ENCODE measurements at places on chromosomes 3 and 15.

- no peak for DNase-seq
Measured at GRCh38 chr3:157501863-157502262, 1.4 kb downstream of the VEPH1 start.

- no peak for DNase-seq
Measured at GRCh38 chr3:166569589-166569988, 732.4 kb upstream of the BCHE start.

GRCh38 chr3:134847349-134847748, 52.3 kb downstream of the EPHB1 start:
- DNase-seq, result no peak

DNA sequence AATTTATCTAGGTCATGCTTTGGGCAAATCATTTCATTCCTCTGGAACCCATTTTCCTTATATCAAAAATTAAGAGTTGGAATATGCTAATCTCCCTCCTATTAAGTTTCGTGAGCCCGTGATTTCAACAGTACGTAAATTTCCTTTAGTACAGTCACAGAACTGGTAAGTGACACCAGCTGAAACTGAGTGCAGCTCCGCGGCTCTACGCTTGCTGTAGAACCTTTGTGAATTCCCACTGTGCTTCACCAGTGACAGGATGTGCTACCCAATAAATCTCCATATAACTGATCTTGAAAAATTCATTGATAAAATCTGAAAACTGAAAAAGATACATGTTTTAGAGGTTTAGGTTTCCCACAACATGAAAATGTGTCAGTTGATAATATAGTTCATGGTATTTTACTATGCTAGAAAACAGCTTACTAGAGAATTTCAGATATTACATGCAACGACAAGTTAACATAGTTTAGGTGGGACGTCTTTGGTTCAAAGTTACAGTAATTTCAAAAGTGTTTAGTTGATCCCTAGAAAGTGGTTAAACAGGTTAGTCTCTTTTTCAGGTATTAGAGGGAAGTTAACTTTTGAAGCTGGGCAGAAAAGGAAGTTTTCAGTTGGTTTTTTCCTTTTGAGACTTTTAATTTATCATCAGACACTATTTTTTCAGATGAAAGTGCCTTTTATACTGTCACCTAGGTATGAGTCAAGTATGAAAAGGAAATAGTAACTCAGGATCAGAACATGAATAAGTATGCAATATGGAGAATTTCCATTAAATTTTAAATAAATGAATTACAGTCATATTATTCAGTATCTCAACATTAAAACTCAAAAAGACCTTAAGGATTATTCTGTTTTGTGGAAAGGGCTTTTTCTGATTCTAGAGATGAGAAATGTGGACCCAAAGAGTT, 57.0 kb downstream of the PPARG start:
- no peak for DNase-seq

- no peak for DNase-seq
Measured at GRCh38 chr15:82093774-82094211, 48.0 kb upstream of the MEX3B start.

DNA sequence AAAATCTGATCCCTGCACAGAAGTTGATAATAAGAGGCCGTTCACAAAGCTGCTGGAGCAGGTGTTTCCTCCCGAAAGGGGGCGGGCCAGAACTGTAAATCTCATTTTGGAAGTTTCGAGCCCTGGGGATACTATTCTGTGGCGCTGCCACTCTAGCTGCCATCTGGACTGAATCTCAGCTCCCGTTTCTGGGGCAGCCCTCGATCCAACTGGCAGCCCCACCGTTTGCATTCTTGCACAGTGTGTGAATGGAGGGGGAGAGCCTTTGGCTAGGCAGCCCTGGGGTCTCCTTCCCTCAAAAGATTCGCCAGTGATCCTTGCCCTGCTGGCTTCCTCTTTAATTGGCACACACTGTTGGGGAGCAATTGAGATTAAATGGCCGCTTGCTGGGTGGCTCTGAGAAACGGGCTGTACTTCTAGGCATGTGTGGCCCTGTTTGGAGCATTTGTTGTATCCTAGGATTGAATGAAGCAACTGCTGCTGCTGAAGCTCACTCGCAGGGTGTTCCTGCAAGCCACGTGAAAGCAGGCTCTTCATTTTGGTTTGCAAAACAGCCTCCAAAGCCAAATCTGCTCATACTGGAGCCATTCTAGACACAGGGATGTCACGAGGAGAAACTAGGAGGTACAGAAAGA, 57.2 kb upstream of the TOPAZ1 start:
- no peak for DNase-seq

GRCh38 chr3:10361375-10361774, 40.5 kb upstream of the SEC13 start:
- DNase-seq, result no peak

- no peak for DNase-seq
Measured at GRCh38 chr15:48384616-48385015, 53.4 kb downstream of the DUT start.

GRCh38 chr3:96070678-96071077, 743.7 kb upstream of the EPHA6 start:
- DNase-seq, result no peak

DNA sequence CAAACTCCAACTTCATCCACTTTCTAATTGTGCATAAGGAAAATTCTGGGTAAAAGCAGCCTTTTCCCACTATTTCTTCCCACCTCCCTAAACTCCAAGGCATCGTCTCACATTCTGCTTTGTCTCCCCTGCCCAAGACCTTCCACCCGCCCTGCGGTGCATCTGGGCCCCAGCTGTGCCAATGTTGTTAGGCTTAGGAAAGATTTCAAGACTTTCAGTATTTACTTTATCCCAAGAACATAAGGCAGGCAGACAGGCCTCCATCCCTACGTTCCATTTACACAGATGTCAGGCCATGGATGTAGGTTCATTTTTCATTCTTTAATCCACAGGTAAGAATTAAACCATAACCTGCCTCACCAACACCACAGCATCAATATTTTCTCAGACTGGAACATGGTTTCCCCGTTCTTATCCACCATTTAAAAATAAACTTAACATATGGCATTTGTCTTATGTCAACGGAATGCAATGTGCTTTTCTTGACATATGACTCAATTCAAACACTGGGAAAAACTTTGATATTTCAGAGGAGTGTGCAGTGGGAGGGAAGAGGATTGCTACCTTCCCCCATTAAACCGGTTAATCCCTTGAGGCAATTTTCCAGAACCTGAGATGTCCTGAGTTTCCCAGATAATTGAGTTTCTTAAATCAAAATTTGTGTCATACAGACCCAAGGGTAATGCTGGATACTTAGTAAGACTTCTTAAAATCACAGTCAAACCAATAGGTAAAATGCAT, 238.0 kb upstream of the LRIG1 start:
- DNase-seq, result no peak

- DNase-seq, result no peak
Measured at GRCh38 chr3:126448893-126449180, 26.9 kb downstream of the ZXDC start.

- DNase-seq, result no peak
Measured at GRCh38 chr3:134608771-134609435, 41.9 kb downstream of the KY start.

GRCh38 chr3:60064210-60065178, 1014.7 kb upstream of the CFAP20DC start:
- DNase-seq, result no peak

DNA sequence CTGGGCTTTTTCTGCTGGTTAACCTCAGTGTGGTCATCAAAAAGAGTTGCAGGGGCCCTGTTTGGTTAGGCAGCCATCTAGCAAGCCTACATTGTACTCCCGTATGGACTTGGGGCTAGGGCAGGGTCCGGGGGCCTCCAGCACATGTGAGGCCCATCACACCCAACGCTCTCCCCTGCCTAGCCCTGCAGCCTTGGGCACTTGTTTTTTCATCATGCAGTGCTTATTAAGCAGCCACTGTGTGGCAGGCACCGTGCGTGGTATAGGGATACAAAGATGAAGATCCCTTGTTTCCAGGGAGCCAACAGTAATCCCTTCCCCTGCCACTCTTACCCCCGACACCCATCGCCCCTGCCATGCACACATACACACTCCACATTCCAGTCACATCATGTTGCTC, 14.2 kb downstream of the MRAS start:
- DNase-seq, result no peak

DNA sequence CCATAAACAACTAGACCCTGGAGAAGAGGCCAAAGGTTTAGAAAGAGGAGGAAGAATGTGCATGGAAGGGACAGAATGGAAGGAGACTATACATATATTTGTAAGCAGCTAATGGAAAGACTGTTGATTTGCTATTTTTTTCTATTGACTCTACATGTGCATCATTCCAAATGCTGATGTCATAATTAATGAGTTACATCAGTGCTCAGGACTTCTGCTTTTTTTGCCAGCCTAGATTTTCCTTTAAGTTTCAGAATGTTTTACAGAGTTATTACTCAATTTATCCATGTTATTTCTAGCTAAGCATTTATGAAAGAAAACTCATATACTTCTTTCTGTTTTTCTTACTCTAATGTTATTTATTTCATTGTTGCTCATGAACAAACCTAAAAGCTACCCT, 62.6 kb upstream of the VGLL3 start:
- DNase-seq, result no peak

DNA sequence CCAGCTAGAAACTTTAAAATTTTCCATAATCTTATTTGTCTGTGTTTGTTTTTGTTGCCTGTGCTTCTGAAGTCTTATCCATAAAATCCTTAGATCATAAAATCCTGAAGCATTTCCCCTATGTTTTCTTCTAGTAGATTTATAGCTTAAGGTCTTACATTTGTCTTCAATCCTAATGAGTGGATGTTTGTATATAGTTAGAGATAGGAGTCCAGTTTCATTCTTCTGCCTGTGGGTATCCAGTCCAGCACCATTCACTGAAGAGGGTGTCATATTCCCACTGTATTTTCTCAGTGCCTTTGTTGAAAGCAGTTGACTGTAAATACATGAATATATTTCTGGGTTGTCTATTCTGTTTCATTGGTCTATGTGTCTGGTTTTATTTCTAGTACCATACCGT, 44.8 kb upstream of the SPSB4 start:
- DNase-seq, result no peak

DNA sequence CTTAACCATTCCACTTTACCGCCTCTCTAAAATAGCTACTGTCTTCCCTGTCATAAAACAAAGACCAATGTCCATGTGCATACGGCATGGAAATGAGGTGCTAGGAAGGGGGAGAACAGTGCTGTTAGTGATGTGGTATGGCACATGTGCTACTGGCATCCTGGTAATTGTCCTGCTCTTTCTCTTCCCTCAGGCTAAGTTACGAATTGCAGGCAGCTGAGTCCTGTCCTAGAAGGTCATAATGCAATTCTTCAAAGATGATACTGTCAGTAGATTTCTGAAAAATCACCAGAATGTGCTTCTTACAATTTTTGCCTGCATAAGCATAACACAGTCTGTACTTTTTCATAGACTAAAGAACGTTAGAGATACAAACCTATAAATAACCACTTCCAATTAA, 216.8 kb downstream of the RSL24D1 start:
- no peak for DNase-seq

DNA sequence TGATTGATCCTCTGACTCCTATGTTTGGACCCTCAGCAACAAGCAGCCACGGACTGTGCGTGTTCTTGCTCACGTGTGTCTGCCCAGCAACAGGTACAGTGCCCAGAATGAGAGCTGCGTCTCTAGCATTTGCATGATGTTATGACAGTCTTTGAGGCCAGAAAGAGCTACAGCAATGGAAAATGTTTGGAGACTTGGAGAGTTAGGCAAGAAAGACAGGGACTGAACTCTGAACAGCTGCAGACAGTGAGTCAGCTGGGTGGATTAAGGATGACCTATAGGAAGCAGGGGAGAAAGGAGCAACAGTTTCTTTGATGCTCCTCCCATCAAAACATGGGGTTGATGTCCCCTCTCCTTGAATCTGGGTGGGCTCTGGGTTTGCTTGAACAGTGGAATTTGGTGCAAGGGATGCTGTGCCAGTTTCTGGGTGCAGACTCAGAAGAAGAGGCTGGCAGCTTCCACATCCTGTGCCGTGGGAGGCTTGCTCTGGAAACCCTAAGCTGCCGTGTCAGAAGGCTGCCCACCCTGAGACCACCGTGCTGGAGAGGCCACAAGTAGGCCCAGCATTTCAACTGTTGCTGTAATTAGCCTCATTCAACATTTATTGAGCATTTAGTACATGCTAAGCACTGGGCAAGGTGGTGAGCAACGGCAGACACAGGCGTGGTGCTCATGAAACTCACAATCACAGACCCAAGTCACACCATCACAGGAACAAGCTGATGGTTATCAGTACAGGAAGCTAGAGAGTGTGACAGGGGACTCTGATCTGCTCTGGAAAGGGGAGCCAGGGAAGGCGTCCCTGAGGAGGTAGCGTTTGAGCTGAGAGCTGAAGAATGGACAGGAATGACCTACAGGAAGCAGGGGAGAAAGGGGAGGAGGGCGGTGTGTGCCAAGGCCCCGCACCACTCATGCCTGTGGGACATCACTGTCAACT, 21.7 kb downstream of the CCR9 start:
- DNase-seq, result no peak

DNA sequence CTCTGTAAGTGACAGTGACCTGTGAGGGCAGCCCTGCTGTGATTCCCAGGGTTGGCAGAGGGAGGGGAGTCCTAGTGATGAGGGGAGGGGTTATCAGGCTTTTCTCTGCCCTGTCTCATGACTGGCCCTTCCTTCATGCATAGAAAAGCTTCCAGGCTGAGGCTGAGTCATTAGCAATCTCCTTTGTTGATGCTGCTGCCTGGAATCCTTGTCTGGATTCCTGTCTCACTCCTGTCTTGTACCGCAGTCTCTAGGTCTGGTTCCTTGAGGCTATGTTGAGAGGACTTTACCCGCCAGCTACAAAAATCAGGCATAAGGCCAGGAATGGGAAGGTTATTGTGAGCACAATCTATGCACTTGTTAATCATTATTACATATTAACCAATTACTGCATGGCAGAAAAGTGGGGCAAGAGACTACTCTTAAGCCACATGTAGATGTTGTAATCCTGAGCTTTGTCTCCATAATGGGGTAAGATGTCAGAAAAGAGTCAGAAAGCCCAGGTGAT, 7.2 kb downstream of the KLHL6 start:
- DNase-seq, result no peak

DNA sequence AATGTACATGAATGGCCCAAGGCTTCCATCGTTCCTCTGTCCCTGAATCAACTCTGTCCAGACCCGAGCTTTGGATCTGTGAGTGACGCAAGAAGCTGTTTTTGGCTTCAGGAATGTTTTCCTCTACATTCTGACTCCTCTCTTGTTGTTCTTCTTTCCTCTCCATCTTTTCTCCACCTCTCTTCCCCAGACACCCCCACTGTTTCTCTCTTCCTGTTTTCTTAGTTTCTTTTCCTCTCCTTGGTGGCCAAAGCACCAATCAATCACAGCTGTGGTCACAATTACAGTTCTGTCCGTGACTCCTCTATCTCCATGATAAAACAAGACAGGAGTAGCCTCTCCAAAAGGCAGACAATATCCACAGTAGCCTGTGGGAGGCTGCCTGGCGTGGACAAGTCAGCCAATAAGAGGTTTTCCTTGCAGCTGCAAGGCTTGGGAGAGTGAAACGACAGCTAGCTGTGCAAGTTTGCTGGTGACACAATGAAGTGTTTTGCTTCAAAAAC, 4.9 kb upstream of the TMEM212 start:
- no peak for DNase-seq

- no peak for DNase-seq
Measured at GRCh38 chr3:57224856-57225255, 2.7 kb upstream of the APPL1 start.

Measured in stimulated activated CD8-positive, alpha-beta memory T cell treated with anti-CD3 and anti-CD28 coated beads, Interleukin-7, amount 100 ng/mL, for 1 hour (primary cell).